ENCODE measurements at places on chromosomes 1 and 21.

GRCh38 chr1:94974241-94974640 lies 47.3 kb upstream of the CNN3 start:
- DNase-seq = no peak

DNA sequence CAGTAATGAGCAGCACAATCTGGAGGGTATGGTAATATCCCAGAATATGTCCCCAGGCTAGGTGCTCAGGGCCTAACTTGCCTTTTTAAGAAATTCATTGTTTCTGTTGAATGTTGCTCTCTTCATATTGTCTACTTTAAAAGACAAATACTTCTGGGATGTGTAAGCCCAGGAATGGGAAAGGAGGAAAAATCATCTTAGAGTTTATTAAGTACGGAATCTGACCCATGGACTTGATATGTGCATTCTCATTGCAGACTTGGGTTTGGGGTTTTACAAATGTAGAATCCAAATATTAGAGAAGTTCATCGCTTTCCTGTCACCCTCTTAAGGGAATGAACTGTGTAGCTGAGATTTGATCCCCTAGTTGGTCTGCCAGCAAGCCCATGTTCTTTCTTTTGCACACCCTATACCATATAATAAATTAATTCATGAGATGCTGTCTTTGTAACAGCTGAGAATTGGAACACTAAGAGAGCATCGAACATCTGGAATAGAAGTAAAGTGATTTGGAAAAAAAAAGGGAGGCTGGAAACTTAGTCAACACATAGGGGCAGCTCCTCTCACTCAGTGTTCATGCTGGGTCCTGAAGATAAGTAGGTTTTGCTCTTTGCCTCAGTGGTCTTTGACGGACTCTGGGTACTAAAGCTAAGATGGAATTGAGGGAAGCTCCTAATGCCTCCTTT lies 235.8 kb upstream of the C1orf105 start:
- DNase-seq = no peak

DNA sequence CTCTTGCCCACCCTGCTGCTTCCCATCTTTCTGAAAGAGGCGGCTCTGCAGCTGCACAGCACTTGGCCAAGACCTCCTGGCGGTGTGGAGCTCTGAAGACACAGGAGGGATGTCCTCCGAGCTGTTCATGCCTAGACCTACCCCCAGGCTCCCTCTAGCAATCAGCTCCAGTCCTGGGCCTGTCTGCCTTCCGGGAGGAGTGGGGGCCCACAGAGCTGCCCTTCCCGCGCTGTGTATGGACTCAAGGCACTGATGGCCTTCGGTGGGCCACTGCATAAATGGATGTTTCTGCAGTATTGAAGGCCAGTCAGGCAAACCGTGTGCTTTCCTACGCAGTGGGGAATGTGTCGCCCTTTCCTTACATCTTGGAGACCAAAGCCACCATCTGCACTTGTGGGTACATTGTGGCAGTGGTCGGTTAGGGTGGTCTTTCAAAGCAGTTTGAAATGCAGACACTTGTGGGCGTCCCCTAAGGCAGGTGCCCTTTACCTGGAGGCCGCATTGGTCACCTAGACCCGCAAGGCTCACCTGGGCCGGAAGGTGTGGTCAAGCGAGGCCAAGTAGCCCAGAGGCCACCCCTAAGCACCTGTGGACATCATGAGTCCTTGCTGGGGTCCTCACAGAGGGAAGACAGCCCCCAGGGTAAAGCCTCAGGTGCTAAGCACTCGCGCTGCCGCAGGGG lies 912 bp upstream of the PKNOX1 start:
- DNase-seq = no peak

GRCh38 chr1:11364170-11364569 lies 91.2 kb downstream of the UBIAD1 start:
- DNase-seq = no peak

DNA sequence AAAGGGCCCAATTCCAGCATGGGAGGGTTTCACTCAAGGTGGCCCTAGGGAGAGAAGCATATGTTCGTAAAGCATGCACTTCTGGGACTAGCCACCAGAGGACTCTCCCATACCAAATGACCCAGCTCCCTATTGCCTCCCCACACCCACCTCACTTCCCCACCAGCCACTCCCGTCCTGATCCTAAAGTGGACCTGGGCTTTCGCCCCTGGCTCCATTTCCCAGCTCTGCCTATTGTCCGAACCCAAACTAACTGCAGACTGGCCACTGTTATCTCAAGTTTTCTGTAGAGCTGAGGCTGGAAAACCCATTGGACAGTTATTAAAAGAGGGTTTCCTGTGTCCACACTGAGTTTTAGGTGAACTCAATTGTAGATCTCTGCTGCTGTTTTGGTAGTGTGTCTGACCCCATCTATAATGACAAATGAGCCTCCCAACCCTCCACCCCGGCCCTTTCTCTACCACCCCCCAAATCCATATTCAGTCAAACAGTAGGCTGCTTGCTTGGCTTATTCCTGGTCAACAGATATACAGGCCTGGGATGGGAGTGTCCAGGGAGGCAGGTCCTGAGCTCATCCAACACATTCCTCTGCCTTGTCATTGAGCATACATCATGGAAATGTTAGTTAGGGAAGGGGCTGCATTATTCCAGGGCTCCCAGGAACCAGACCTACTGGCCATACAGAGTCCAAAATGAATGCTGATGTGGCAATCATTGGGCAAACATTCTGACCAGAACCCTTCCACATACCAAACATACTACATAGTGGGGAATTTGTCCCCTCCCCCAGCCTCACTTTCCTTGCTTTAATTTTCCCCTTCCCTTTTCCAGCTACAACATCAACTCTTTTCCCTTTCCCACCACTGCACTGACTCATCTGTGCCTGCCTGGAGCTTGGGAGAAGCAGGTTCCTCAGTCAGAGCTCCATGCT lies 59.2 kb downstream of the ABCA4 start:
- DNase-seq = peak; percentile 56
